ENCODE measurements at places on chromosomes 6 and 20.
A peak's percentile ranks its signal among the peaks of the same experiment; 100 is the strongest.

DNA sequence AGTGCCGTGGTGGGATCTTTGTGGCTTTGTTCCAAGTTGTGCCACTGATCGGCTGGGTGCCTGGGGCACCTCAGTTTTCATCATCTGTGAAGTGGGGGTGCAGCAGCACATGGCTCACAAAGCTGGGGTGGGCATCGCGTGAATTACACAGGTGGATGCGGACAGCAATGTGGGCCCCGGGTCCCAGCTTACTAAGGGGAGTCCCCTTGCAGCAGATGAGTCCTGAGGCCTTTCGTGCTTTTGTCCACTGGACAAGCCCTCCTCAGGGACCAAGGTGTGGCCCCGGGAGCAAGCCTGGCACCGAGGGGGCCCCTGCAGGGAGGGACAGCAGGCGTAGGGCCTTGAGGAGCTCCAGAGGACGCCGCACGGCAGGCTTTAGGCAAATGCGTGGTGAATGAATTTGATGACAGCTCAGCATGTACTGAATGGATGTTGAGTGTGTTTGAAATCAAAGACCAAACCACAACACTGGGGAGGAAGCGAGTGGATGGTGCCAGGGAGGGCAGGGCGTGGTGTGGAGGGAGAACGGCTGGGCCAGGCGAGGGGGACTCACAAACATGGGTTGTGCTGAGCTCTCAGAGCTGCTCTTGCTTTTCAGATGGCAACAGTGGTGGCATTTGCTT lies 53.2 kb downstream of the IRF4 start:
- peak; percentile 74 for DNase-seq

- DNase-seq = no peak
Observed at GRCh38 chr6:23268348-23268747, 699.0 kb downstream of the HDGFL1 start.

GRCh38 chr6:170035044-170035443 lies 255.8 kb downstream of the DLL1 start:
- DNase-seq = no peak

DNA sequence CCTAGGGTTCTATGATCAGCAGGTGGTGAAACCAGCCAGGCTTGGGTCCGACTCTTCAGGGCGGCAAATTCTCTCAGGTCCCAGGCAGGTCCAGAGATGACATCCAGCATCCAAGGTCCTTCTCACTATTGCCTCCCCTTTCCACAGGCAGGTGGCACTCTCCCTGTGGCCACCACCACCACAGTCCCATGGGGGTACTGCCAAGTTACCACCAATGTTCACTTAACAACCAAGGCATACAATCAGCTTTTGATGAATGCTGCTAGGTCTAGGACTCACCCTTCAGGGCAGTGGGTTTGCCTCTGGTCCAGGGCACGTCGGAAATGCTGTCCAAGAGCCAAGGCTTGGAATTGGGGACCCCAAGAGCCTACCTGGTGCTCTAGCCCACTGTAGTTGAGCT lies 40.4 kb upstream of the UTRN start:
- DNase-seq = no peak

GRCh38 chr20:58571693-58572427 lies 56.7 kb upstream of the APCDD1L start:
- no peak for DNase-seq

GRCh38 chr20:39877788-39878187 lies 811.2 kb downstream of the MAFB start:
- DNase-seq = no peak

GRCh38 chr6:40170856-40171255 lies 236.6 kb upstream of the MOCS1 start:
- no peak for DNase-seq

DNA sequence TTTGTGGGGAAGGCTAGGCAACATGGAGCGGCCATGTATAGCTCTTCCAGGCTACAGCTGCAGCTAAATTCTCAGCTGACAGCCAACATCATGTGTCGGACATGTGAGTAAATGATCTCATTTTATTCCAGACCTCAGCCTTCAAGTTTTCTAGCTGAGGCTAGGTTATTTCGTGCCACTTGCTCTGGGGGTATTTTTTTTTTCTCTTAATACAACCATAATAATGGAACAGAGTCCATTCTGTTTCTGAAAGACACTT lies 573.5 kb downstream of the CD109 start:
- DNase-seq = no peak

DNA sequence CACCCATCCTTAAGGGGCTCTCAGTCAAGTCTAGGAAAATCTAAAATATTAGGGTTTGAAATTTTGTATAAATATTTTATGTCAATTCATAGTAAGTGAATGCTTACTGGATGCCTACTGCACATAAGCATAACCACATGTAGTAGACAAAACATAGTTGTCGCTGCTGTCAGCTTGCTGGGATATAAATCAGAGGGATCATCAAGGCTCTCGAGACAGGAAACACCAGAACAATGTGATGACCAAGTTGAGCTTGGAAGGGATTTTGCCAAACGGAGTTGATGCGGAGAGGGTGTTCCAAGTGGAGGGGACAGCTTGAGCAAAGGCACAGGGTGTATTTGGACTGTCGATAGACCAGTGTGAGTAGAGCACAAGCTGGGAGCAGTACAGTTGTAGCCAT lies 105.8 kb upstream of the SUPT3H start:
- DNase-seq = no peak

- DNase-seq = no peak
Observed at GRCh38 chr6:165684333-165684732, 21.3 kb upstream of the PDE10A start.

DNA sequence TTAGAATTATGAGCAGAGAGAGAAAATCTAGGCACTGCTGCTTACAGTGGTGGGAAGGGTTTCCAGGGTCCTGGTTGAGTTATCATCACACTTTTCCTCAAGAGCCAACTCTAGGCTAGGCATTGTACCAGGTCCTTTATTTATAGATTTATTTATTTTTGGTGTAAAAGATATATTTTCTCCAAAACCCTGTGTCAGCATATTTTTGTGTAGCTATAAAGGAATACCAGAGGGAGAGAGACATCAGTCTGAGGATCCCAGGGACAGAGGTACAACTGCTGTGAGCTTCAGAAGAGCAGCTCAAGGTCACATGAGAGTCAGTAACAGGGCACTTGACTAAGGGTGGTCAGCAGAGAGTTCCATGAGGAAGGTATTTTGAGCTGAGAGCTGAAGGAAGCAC lies 159.7 kb downstream of the SLC35B3 start:
- no peak for DNase-seq

GRCh38 chr20:58719971-58720371 lies 27.4 kb downstream of the NPEPL1 start:
- no peak for DNase-seq

DNA sequence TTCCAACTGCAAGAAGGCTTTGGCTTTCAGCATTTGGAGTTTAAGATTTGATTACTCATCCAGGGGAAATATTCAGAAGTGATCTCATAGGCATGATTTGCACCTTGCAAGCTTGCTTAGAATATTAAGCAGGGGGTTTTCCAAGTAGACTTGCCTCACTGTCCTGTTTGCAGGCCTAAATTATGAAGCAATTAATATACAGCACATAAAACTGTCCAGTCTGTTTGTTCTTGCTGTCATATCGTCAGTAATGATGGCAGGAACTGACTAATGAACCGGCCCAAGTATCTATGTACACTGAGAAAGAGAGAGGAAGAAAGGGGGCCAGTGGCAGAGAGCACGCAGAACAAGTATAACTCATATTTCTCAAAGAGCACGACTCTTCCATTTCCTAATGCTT lies 212.5 kb upstream of the SUPT3H start:
- DNase-seq = no peak

- DNase-seq = no peak
Observed at GRCh38 chr6:158327211-158327610, 14.9 kb downstream of the TULP4 start.

GRCh38 chr6:145257704-145258103 lies 477.6 kb downstream of the EPM2A start:
- DNase-seq = no peak

- no peak for DNase-seq
Observed at GRCh38 chr20:61761453-61762166, 304.1 kb downstream of the TAF4 start.

DNA sequence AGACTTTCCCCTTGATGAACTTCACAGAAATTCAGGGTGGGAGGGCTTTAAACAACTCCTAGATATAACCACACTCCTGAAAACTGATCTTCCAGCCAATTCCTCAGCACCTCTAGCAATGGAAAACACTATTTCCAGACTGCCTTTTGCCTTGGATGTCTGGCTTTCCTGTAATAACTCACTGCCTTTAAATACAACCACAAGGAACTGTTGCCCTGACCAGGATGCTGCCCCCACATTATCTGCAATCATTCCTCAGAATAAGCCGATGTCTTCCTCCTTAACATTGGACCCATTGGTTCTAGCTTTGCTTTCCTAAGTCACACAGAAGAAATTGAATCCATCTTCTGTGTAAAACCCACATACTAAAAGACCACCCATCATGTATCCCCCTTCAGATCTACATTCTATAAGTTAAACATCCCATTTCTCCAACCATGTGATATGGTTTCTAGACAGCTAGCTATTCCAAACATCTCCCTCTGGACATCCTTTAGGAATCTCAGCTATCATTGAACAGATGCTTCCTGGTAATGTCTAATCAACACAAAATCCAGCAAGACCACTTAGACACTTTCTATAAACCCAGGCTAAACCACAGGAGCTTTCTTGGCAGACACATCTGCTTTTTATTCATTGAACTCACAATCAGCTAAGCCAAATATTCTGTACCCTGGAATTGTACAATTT lies 95.9 kb upstream of the KCNQ5 start:
- no peak for DNase-seq

DNA sequence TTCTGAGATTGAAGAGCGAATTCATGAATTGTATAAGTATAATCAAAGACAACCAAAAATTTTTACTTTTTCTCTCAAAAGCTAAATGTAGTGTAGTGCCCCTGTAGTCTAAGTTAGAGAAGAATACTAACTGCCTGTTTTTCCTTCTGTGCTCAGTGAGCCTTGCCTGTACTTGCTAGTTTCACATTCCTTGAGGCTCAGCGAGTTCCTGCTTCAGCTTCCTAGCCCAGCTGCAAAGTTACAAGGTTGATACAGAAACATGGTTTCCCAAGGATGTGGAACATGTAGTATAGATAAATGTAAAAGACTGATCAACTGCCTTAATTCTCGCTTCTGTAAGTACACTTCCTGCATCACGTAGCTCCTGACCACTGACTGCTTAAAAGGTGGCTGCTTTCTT lies 33.1 kb upstream of the SEC63 start:
- no peak for DNase-seq

DNA sequence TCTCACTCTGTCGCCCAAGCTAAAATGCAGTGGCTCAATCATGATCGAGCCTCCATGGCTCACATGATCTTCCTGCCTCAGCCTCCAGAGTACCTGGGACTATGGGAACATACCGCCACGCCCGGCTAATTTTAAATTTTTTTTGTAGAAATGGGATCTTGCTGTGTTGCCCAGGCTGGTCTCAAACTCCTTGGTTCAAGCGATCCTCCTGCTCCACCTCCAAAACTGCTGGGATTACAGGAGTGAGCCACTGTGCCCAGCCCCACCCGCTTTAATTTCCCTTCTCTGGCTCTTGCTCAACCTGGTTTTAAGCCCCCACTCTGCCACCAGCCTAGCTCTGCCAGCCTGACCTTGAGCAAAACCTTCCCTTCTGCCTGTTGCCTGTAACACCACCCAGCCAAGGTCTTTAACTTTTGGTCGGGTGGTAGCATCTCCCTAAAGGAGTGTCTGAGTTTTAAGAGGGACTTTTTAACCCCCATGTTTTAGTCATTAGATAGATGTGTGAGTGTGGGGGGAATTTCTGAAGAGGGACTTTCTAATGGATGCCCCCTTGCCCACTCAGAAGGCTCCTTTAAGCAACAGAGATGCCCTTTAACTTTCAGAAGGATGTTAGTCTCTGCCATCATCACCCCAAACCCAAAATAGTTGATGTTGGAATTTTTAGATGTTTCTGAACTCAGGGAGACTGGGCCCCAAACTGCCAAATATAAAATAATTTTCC lies 71.8 kb upstream of the FOXP4 start:
- no peak for DNase-seq

DNA sequence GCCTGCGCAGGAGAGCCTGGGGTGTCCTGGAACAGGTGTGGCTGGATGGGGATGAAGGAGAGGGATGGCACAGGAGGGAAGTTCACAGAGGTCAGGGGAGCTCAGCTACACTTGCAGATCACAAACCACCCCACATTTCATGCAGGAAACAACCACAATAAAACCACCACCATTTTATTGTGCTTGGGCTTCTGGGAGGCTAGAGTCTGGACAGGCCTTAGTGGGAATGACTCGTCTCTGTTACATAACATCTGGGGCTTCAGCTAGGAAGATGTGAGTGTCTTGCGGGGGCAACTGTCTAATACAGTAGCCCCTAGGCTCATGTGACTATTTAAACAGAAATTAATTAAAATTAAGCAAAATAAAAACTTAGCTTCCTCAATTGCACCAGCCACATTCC lies 33.4 kb downstream of the SNX5 start:
- no peak for DNase-seq

DNA sequence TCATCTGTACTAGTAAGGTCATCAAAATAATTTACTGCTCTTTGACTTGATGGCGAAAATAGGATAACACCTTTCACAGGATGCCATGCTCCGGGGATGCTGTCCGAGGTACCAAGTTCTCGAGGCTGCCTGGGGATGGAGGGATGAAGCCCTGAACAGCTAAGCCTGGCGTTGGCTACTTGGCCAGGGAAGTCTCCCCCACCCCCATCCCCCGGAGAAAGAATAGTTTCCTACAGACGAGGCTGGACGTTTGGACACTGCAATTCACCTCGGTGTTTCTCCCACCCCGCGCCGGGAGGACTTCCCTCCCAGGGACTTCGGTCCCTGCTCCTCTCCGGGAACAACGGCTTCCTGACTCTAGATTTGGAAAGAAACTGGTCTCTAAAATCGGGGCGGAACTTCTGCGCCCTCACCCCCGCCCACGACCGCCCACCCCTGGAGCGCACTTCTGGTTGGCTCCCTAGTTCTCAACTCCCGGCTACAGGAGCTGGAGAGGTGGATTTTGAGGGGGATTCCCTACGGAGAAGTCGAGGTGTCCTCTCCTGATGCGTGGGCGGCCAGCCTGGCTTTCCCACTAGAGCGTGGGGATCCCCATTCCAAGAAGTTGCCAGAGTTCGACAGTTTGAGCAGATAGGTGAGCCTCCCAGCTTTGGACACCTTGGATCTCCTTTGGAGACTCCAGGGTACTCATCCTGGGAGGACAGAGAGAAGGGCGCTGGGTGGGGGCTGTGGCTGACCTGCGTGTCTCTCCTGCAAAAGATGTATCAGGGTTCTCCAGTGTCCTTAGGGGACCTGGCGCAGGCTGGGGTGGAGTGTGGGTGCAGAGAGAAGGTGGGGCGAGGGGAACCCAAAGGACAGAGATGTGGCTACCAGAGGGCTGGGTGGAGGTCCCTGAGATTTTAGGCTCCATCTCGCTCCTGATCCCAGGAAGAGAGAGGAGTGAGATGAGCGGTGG lies 1.1 kb downstream of the PCSK2 start:
- no peak for DNase-seq

DNA sequence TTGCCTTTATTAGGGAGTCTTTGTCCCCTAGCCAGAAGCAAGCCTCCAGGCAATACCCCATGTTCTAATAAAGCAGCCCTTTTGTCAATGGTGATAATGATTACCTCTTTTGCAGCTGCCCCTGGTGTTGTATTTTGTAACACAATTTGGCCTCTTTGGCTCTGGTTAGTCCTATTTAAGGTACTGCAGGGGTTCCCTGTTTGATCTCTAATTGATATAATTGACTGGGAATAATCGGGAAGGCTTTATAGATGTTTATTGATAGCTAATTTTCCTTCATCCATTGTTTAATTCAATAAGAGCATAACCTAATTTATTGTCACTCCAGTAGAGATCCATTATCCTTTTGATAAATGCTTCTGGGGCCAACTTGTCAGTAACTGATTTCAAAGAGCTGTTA lies 537.2 kb downstream of the PKHD1 start:
- no peak for DNase-seq

Measured in activated T-cell treated with anti-CD3 and anti-CD28 coated beads, Interleukin-2, amount 50 U/mL, for 72 hours (primary cell).